ENCODE measurements at places on chromosomes 12 and 14.

DNA sequence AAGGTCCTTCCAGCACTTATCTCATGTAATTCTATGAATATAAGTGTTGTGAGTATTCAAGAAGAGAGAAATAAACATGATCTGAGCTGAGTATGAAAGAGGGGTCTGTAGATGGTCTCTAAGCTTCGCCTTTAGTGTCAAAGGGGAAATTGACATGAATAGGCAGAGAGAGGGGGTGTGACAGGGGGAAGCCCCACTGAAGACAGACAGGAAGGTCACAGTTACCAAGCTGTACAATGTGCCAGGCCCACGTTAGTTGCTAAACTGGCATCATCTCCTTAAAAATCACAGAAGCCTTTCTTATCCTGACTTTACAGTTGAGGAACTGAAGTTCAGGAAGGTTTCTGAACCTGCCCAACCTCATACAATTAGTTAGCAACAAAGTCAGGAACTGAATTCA lies 7.6 kb downstream of the ARHGEF40 start:
- DNase-seq: no peak

GRCh38 chr12:57694459-57695019 lies 607 bp downstream of the OS9 start:
- peak; percentile 35 for DNase-seq

- DNase-seq: peak; percentile 29
Observed at GRCh38 chr12:118103201-118103600, 610 bp downstream of the VSIG10 start.

DNA sequence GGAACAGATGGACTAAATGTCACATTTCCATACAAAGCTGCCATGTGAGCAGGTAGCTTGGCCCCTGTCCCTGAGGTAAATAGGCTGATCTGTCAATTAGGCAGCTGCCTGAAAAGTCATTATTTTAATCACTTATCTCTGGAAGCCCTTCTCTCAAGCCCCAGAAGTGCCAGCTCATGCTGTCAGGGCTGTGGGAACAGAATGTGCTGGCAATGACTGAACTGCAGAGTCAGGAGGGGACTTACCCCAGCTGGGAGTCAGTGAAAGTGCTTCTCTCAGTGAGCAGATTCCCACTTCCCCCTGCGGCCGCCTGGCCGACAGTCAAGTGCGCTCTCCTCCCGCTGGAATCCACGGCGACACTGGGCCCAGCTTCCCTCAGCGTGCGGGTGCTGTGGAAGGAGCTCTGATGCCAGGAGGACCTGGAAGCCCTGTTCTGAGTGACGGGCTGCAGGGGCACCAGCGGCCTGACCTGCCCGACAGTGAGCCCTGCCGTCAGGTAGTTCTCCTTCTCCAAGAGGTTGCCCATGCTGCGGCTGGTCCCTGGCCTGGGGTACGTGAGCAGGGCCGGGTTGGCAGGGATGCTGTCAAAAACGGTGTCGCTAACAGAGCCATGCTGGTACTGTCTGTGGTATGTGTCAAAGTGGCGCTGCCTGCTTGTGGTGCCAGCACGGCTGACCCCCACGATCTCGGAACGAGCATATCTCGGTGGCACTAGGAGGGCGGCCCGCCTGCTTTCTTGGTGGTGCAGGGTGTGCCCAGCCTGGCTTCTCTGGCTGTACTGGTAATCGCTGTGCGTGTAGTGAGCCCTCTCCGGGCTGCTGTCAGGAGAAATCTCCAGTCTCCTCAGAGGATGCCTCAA lies 18.7 kb downstream of the PKP2 start:
- no peak for DNase-seq

DNA sequence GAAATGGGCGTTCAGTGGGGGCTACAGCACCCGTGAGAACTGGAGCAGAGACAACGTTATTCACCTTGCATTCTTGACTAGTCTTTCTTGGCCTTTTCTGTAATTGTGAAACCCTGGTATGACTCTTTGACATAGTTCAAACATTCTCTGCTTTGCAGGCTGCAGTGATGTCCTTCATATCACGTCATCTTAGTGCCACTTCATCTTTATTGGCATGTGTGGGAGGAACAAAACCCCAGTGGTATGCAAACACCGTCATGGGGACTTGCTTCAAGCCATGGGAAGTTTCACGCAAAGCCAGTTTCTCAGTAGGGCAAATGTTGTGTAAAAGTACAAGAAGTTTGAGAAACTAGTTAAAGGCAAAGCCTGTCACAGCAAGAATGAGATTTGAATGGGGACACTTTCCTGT lies 20.2 kb upstream of the DUSP16 start:
- peak; percentile 73 for DNase-seq

- DNase-seq: no peak
Observed at GRCh38 chr14:20997564-20997963, 1.5 kb upstream of the SLC39A2 start.

DNA sequence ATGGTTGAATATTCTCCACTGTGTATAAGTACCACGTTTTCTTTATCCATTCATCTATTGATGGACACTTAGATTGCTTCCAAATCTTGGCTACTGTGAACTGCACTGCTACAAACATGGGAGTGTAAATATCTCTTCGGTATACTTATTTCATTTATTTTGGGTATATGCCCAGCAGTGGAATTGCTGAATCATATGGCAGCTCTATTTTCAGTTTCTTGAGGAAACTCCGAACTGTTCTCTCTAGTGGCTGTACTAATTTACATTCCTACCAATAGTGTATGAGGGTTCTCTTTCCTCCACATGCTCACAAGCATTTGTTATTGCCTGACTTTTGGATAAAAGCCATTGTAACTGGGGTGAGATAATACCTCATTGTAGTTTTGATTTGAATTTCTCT lies 623.1 kb upstream of the LRFN5 start:
- DNase-seq: no peak

DNA sequence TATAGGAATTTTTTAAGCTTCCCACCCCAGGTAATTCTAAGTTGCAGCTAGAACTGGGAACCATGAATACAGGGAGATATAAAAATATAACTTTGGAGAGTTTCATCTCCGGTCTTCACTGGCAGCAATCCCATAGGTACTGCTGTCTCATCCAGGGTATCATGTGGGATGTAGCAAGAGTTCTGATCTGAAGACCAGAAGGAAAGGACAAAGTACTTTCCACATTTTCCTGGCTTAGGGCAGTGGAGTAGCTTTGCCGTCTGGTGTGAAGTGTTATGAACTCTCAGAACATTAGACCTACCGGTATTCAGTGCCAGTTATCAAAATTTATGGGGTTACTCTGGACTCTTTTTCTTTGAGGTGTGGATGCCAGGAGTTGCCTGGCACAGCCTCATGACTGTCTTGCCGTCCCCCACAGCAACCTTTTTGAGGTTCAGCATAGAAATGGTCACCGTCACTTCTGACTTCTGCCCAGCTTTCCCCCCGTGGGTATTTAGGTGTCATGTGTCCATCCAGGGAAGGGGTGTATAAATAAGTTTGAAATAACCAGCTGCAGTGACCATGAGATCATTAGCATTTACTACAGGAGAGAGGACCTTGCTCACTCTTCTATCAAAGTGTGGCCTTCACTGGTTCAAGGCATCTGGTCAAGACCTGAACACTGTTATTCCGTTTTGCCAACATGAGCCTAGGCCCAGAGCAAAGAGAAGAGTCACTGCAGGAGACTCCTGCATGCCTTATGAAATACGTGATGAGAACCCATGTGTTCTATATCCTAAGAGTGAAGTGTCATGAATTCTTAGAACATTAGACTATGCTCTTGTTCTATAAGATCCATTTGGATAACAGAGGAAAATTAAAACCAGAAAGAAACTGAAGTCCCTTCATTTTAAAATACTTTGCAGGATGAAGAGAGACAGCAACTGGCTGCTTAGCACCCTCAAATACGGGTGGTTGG lies 22.2 kb downstream of the TMEM233 start:
- DNase-seq: no peak

DNA sequence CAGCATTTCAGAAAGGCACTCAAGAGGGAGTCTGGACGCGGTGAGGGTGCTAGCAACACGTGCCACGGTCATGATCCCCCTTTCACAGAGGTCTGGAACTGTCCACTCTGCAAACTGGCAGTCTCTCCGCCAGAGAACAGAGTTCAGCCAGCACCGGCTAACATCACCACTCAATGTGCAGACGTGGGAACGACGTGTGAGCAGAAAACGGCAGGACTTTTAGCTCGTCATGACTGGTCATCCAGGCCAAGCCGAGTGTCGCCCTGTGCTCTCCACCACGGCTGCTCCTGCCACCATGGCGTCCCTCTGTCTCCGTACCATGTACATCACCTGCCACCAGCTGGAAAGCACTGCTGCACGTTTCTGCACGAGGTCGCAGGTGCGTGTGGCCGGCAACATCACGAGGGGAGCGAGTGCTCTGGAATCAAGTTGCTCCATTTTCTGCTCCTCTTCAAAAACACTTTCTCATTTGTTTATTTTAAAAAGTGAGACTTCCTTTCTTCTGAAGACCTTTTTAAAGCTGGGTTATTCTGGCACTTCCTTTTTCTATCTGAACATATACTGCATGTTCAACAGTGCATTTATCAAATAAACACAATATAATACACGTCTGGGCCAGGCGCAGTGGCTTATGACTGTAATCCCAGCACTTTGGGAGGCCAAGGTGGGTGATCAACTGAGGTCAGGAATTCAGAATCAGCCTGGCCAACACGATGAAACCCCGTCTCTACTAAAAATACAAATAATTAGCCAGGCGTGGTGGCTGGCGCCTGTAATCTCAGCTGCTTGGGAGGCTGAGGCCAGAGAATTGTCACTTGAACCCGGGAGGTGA lies 28.0 kb downstream of the SLC15A4 start:
- DNase-seq: no peak

- no peak for DNase-seq
Observed at GRCh38 chr12:102633981-102634605, 153.7 kb upstream of the IGF1 start.

DNA sequence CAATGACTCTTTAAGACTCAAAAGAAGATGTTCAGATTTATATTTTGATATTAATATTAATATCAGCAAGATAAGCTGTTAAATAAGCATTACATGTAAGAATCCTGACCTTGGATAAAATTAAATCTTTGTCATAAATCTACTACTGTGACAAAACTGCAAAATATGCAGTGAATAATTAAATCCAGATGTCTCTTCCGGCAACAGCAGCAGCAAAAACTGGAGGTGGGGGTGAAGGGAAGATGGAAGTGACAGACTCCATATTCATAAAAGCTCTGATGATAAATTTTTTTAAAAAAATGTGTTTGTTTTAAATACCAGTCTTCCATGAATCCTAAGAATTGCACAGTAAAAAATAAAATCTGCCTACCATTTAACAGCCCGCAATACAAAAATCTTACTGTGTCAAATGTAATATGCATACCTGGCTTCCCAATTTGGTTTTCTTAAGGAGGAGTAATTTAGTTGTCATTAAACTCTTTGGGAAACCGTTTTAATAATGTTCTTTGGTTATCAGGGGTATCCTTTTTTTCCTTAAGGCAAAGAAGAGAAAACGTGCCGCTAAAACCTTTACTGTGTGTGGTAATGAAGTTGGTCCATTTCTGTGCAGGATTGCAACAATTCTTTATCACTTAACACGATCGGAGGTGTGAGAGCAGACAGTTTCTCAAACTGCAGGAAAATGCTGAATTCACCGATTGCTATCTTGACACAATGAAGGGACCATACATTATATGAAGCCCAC lies 478.2 kb downstream of the DIO2 start:
- DNase-seq: no peak

- DNase-seq: no peak
Observed at GRCh38 chr14:50769863-50770500, 61.0 kb downstream of the NIN start.

DNA sequence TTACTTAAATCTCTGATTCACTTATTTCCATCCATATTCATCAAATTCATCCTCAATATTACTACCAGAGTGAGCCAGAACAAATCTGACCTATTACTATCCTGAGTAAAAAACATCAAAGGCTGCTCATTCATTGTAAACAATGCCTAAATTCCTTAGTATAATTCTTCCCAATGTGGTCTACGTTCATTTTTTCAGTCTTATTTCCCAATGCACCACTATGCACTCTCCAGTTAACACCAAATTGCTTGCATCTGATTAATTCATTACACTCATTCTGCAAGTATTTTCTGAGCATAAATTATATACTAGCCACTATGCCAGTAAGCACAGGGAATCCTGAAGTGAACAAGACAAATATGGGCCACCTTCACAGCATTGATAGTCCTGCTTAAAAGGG lies 110.0 kb downstream of the EPS8 start:
- no peak for DNase-seq

DNA sequence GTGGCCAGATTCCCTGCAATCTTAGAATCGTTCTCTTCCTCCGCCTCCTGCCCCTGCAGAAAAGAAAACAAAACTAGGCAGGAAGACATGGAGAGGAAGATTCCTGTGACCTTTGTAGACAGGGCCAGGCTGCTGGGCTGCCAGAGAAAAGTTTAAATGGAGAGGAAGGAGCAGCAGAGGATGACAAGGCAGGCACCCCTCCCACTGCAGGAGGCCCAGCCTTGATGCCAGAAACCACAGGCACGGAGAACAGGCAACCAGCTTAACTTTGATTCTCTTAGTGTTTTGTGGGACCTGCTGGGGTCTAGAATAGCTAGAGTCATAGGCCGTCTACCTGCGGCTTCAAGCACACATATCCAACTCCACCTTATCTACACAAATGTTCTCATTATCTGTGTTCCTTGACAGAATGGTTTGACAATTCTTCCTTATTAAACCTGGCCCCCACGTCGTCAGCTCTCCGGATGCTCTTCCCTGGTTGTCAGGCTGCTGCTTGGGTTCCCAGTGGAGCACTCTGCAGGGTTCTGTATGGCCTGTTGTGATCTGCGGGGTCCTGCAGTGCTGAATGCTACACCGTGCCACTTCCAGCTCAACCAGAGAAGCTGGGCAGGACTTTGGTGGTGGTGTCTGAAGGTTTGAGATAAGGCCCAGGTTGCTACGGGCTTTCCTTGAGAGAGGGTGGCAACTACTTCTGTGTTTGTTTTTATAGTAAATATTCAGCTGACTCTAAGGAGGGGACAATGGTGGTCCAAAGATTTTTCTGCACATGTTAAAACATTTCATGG lies 609.5 kb downstream of the AACS start:
- no peak for DNase-seq

DNA sequence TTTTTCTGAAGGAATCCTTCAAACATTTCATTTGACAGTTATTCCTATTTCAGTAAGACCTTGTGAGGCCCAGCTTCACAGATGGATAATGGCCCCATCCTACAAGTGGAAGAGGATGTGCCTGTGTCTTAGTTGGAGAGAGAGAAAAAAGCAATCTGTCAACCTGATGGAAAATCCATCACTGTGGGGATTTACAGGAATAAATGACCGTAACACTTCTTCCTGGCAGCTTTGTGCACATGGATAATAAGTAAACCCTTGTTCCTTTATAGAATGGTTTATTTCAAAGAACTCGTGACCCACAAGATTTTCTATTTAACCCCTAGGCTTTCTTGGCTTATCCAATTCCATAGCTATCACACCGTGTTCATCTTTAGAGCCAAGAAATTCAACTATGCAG lies 121.4 kb upstream of the PCED1B start:
- no peak for DNase-seq

- DNase-seq: no peak
Observed at GRCh38 chr12:131902332-131903241, 8.2 kb downstream of the ULK1 start.

GRCh38 chr12:50636505-50636904 lies 127.4 kb upstream of the ATF1 start:
- no peak for DNase-seq

All from stimulated activated CD4-positive, alpha-beta T cell treated with anti-CD3 and anti-CD28 coated beads, Interleukin-15, amount 100 ng/mL, for 24 hours (primary cell).